ENCODE measurements at places on chromosomes 2 and 18. TPM values are rescaled to one million over a fixed set of nuclear protein-coding genes. Genes with fewer than 3 reads are reported as not detected.

DNA sequence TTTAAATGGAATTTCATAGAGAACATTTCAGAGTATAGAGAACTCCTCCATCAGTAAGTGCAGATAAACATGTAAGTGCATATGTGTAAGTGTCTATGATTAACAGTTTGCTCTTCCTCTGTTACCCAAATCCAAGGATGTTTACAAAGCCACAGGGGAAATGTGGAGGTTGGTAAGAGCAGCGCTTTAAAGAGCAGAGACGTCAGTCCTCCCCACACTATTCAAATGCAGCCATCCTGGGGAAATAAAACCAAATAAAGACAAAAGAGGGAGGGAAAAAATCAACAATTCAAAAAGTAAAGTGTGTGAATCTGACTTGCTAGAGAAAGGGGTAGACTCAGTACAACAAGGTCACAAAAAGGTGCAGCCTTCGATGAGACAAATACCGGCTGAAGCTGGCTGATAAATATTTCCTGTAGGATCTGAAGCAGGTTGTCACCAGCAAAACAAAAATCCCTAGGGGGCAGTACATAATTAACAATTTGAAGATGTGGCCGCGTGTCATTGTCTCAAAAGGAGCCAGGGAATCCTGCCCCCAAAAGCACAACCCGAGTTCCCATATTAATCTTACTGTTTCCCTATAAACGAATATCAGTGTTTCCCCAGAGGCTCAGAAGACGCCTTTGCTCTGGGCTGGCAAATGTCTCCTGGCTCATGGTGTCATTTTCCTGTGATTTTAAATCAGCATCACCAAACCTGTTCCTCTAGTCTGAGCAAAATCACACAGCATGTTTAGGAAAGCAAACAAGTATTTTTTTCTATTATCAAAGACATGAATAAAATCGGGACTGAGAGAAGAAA, 216.5 kb downstream of the CDCA7 start:
- no peak for DNase-seq

Gene TTR
- 0.79 TPM for total RNA-seq

- DNase-seq = no peak
These were observed 354.1 kb downstream of the DLGAP1 start for GRCh38 chr18:4101009-4101408.

Gene HOXD10
- total RNA-seq = not detected

Gene ABCG8
- not detected for total RNA-seq

DNA sequence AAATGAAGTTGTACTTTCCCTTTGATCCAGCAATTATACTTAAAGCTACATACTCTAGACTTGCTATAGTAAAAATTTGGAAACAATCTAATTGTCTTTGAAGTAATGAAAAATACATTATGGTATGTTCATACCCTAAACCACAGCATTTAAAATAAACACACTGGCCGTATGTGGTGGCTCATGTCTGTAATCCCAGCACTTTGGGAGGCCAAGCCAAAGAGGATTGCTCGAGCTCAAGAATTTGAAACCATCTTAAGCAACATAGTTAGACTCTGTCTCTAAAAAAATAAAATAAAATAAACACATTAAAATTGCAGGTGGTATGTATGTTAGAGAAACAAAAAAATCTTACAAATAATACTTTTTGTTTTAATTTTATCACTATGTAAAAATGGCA, 208.1 kb upstream of the KLHL14 start:
- no peak for DNase-seq

Gene LHCGR
- total RNA-seq = not detected

Gene SCG2
- 0.61 TPM for total RNA-seq

Gene MDH1B
- total RNA-seq = 1.1 TPM

Gene IL36A
- total RNA-seq = not detected

GRCh38 chr2:163752267-163752666, 16.5 kb upstream of the FIGN start:
- no peak for DNase-seq

- no peak for DNase-seq
These were observed 2.6 kb upstream of the RNF149 start for GRCh38 chr2:101310834-101311695.

GRCh38 chr2:74739733-74740241, 85.7 kb downstream of the SEMA4F start:
- DNase-seq = no peak

- DNase-seq = peak; percentile 38
These were observed 1.4 kb upstream of the BCL2 start for GRCh38 chr18:63320975-63321265.

Gene EVX2
- not detected for total RNA-seq

Gene TMEM237
- total RNA-seq = 22.8 TPM

GRCh38 chr2:121342751-121343150, 57.7 kb upstream of the TFCP2L1 start:
- no peak for DNase-seq

- no peak for DNase-seq
These were observed 25.2 kb downstream of the B3GNT2 start for GRCh38 chr2:62221141-62221540.

DNA sequence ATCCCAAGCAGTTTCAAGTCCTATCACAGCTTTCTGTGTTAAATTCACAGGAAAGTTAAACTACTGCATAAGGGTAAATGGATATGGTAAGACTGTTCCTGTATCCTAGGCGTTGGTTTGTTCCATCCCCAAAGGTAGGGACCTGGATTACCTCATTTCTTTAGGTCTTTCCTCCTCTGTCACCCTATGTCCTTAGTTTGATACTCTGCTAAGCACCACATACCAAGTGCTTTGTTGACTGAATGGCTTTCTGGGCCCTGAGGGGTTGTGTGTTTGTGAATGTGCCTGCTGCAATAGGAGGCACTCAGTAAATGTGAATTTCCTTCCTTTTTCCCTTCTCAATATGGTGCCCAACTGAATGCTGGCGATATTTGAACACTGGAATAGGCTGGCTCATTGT, 7.8 kb downstream of the NOSTRIN start:
- no peak for DNase-seq

DNA sequence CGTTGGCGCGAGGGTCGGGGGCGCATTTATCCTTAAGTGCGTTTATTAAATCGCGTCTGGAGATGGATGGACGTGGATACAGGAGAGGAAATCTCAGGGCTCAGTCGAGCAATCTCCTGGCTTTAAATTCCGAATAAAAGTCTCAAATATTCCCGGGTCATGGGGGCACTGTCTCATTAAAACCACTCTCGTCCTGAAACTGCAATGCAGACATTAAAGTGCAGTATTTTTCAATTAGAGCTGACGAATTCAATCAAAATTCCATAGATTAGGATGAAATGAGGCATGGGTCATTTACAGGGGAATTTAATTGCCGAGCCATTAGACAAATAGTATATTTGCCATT, 10.7 kb upstream of the GBX2 start:
- no peak for DNase-seq

DNA sequence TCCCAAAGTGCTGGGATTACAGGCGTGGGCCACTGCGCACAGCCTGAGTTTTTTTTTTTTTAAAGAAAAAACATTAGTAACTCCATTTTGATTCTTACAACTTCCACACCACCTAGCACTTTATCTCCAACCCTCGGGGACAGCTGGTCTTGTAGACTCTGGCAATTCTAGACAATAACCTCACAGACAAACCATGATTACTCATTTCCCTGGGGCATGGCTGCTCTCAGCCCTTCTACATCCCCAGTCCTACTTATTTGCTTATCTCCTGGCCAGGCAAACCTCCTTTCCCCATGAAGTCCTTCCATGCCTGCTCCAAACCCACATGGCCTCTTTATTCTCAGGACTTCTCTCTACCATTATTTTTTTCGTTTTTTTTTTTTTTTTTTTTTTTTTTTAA, 91.1 kb downstream of the ACTR3 start:
- DNase-seq = peak; percentile 35

DNA sequence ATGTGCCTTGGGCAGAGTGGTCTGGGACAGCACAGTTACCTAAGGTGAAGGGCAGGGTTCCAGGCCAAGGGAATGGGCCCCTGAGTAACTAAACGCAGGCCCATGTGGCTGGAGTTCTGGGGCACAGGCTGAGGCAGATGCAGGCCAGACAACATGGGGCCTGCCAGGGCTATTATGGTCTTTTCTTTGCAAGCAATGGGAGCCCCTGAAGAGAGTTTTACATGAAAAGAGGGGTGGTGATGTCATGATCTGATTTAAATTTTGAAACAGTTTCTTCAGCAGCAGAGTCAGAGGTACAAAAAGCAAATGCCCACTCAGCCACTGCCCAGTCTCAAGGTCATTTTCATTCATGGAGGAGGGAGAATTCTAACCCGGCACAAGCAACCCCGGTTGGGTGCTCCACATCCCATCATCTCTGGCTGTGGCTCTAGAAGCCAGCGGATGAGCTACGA, 5.6 kb downstream of the CHST10 start:
- no peak for DNase-seq

Gene KATNAL2
- total RNA-seq = 6.6 TPM

Gene LRP1B
- 1.8 TPM for total RNA-seq

GRCh38 chr18:54964741-54965140, 5.5 kb upstream of the CCDC68 start:
- no peak for DNase-seq

DNA sequence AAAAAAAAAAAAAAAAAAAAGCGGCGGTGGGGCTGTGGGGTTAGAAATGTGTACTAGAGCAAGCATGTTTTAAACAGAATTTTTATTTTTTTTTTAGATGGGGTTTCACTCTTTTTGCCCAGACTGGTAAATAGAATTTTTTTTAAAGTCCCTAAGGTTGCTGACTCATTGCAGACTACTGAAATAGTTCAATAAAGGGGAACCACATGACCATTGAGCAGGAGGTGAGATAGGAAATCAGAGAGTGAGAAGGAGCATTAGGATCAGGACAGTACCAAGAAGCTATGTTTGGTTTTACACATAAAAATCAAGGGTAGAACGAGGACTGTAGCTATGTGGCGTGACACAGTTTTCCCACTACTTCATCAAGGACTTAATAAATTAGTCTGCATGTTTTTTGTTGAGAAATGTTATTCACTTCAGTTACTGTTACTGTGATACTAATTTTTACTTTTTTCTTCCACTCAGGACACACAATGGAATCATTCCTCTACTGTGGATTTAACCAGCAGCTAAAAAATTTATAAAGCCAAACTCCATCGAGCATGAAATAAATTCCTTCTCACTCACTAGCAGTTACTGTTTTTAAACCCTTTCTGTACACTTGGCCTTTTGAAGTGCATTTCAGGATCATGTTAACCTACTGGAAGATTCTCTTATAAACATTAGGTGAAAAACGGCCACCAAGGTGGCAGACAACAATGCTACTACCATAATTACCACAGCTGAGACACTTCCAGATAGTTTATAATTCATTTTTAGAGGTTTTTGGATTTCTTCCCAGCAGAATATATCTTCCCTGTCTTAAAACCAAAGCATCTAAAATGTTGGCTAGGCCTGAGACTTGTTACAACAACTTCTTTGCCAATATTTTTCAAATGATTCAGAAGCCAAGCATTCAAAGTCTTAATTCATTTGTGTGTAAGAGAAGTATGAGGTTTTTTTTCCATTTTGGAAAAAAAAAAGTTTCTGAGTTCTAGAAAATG, 33.2 kb downstream of the LAMA1 start:
- no peak for DNase-seq

Gene ERBB4
- 35.4 TPM for total RNA-seq

DNA sequence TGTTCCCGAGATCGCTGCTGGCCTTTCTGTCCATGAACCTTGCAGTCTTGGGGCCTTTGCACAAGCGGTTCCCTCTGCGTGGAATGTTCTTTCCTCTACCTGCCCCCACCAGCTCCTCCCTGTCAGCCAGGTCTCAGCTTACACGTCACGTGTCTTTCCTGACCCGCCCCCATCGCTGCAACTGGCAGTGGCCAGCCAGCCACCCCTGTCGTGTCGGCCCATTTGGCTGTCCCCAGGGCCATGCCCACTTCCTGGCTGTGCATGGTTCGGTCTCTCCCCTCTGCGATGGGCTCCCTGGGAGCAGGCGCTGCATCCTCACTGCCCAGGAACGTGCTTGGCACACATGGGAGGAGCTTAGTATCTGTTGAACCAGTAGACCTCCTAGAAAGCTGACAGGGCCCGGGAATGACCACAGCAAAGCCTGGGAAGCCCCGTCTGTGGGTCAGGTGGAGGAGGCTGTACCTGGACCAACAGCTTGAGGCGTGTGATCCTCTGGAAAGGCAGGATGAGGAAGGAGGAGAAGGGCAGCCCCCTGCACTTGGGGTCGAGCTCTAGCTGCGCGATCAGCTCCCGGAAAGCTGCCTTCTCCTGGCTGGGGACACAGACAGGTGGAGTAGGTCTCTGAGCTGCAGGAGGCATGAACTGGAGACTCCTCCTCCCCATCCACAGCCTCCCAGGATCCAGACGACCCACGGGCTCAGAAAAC, 21.0 kb downstream of the SNORC start:
- no peak for DNase-seq

Gene CD8B
- 0.68 TPM for total RNA-seq

DNA sequence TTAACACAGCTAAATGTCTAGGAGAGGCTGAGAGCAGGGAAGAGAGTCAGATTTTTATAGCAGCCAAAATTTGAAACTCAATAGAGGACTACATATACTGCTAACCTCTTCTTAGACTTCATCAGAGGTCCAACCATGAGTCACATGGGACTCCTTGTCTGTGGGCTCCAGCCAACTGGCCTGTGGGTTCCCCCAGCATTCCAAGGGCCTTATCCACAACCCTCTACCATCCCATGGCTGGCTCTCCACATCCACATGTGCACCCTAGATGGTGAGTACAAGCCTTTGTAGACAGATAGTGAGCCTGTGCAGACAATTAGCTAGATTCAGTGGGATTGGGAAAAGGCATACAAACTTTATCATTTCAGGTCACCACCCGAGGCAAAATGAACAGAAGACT, 901.9 kb upstream of the ZEB2 start:
- no peak for DNase-seq

GRCh38 chr18:73235921-73236320, 368.1 kb upstream of the NETO1 start:
- DNase-seq = no peak

- DNase-seq = no peak
These were observed 568 bp upstream of the STK17B start for GRCh38 chr2:196171946-196172345.

Gene NPC1
- total RNA-seq = 18.1 TPM

GRCh38 chr18:54530285-54530684, 60.8 kb upstream of the DYNAP start:
- DNase-seq = no peak

Gene INHA
- total RNA-seq = 17.3 TPM

DNA sequence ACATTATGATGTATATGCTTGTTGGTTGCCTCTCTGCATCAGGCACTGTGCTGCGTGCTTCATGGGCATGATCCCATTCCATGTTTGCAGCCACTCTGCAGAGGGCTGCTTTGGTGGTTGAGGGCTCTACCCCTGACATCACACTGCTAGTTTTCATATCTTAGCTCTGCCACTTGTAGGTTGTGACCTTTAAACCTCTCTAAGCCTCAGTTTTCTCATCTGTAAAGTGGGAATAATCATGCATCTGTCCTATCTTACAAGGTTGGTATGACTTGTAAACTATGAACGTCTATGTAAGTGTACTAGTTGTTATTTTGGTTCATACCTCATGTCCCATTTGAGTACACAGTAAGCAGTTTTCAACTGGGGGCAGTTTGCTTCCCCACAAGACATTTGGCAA, 260.4 kb downstream of the PHLPP1 start:
- DNase-seq = no peak

DNA sequence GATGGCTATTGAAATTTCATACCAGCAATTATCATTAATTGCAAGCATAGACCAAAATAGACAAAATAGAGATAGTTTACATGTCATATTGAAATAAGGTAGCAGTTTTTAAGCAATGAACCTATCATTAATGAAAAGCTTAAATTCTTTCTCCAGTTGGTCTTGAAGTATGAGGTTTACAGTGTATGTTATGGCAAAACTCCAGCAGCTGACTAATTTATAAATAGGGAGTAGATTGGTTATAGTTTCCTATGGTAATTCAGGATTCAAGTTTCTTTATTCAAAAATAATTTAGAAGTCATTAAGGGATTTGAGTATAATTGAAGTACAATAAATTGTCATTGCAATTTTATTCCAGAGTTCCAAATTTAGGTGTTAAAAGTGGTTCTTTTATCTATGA, 69.6 kb upstream of the COL5A2 start:
- DNase-seq = no peak

All from right cardiac atrium (tissue), 5 donors.